ENCODE measurements at places on chromosomes 2 and 18.

DNA sequence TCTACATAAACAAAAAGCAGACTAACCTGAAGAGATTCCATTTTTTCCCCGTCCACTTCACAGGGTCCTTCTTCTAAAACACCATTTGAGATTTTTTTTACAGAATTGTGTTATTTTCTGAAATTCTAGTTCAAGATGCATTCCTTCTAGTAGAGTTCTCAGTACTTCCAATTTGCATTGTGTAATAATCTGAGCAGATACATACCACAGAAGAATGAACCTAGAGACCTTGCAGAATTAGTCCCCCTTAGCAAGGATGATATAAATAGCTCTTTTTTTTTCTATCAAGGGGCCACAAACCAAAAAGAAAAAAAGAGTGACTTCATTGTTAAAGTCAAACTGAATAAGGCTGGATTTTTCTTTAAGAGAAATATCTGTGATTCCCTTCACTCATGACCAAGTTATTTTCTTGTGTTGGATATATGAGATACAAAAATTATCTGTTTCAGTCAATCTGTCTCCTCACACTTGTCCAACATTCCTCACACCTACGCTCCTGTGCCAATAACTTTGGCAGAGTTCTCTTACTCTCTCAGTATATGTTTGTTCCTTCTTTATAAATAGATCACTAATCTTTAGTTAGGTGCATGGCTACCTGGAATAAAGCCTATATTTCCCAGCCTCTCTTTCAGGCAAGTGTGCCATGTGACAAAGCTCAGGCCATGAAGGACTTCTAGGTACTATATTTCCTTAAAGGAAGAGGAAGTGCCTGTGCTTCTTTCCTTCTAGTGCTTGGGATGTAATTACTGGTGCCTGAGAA is 183.5 kb downstream of the ZNF385B start:
- no peak for DNase-seq

DNA sequence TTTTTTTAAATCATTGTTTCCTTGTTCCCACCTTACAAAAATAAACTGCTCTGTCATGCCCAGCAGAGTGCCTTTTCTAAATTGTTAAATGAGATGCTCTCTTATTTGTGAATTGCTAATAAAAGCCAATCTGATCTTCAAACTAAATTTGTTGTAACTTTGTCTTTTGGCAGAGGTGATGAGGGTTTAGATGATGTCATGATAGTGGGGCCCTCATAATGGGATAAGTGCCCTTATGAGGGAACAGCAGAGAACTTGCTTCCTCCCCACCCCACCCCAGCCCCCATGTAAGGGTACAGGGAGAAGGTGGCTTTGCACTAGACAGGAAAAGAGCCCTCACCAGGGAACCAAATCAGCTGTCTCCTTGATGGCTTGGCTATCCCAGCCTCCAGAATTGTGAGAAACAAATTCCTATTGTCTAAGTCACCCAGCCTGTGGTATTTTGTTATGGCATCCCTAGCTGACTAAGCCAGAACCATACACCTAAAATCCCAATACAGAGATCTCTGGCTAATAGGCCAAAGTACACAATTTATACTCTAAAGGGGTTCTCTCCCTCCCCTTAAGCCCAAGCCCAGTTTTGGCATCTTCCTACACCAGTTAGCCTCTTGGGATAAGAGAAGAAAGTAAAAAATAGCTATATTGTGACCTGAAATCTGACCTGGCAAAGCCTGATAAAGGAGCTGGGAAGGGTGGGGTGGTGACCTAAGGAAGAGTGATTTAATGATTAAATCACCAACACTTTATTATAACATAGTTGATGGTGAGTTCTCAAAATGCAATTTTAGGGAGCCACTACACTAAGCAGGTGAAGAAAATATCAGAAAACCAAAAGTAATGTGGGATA is 40.3 kb upstream of the HNRNPA3 start:
- DNase-seq = no peak

DNA sequence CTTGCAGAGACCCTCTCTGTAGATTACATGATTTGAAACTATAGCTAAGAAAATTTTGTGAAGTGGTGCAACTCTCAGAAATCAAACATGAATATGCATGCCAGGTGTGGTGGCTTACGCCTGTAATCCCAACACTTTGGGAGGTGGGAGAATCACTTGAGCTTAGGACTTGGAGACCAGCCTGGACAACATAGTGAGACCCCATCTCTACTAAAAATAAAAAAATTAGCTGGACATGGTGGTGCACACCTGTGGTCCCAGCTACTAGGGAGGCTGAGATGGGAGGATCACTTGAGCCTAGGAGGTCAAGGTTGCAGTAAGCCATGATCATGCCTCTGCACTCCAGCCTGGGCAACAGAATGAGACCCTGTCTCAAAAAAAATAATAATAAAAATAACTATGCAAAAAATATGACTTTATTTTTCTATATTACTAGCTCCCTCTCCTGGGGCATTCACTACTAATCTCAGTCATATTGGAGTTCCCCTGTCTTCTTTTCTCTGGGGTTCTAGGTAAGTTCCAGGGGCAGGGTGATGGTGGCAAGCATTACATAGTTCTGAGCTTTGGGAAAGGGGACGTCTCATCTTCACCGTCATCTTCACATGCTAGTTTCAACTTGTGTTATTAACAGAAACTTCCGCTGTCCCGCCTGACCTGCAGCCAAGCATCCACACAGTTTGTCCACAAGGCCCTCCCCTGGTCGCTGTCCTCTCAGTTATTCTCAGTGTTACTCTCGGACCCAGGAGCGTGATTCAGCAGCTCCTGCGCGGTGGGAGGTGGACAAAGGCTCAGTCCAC is 96.8 kb upstream of the MBOAT2 start:
- no peak for DNase-seq

GRCh38 chr2:140876015-140876414 is 1254.8 kb downstream of the LRP1B start:
- no peak for DNase-seq

GRCh38 chr2:79929624-79930023 is 374.9 kb downstream of the LRRTM1 start:
- no peak for DNase-seq

Data from Right ventricle myocardium superior (tissue), 1 donor.